ENCODE measurements at places on chromosomes 3 and 15.

DNA sequence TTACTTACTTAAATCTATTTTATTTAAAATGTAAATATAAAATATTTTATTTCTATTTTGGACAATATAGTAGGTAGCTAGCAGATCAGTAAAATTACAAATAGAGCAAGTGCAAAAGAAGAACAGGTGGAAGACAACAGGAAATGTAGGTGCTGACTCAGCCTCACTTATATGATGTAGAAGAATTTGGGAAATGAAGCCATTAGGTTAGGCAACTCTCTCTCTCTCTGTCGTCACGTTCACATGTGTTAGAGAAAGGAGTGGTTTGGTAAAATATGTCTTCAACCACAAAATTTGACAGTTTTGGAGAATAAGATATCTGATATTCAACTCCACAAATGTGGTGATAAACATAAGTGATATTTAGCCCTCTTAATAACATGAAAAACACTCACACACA is 532.5 kb upstream of the KCNMB2 start:
- DNase-seq, result no peak

DNA sequence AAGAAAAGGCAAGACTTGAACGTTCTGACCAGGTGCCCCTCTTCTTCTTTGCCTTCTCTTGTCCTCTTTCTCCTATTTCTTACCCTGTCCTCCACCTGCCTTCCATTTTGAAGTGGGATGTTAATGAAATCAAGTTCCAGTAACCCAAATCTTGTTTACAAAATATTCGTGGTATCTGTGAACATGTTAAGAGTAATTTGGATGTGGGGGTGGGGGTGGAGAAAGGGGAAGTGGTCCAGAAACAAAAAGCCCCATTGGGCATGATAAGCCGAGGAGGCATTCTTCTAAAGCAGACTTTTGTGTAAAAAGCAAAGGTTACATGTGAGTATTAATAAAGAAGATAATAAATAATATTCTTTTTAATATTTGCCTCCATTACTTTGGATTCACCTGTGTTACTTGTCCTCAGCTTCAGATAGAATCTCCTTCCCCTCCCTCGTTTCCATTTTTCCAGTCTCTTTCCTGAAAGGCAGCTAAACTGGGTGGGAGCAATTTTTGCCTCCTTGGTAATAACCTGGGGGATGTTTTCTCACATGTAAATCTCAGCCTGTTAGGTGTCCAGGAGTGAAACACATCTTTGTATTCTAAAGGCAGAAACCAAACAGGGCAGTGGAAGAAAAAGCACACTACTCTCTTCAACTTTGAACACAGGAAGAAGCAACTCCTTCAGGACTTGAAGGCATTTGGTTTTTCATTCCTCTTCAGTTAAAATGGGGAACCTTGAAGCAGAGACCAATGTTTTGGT is 3.2 kb downstream of the CHST2 start:
- no peak for DNase-seq

GRCh38 chr3:173920386-173920785 is 522.8 kb downstream of the NLGN1 start:
- no peak for DNase-seq

GRCh38 chr3:194481525-194482195 is 5.1 kb downstream of the ATP13A3 start:
- no peak for DNase-seq

DNA sequence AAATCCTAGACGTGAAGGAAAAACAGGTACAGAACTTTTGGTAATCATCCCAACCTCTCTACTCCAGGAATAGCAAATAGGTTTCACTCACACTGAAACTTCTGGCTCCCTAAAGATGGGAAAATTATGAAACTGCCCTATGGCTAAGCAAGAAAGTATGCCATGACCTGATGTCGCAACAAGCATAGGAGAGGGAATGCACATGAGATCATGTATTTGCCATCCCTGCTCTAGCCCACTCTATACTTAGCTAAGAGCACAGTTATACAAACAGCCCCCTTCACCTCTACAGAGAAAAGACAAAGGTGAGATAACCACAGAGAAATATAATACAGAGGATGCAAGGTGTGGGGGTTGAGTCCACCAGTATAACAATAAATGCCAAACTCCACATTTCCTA is 102.7 kb downstream of the TBC1D5 start:
- no peak for DNase-seq

DNA sequence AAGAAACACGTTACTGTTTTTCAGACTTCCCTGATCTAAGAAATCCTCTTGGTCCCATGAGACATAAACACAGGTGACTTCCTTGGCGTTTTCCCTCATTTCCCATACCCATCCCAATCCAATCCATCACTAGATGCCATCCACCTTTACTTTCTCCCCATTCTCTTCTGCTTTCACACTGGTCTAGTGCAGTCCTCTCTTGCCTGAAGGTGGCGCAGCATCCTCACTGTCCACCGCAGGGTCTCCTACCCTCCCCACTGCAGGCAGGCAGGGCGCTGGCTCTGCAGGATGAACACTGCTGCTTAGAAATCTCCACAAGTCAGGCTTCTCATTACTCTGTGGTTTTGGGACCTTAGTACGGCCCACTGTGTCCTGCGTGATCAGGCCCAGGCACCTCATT is 58.2 kb downstream of the RAB7A start:
- no peak for DNase-seq

- DNase-seq, result no peak
Observed at GRCh38 chr3:59660852-59661625, 611.2 kb upstream of the CFAP20DC start.

GRCh38 chr3:149414557-149415231 is 37.2 kb upstream of the TM4SF1 start:
- DNase-seq, result no peak

DNA sequence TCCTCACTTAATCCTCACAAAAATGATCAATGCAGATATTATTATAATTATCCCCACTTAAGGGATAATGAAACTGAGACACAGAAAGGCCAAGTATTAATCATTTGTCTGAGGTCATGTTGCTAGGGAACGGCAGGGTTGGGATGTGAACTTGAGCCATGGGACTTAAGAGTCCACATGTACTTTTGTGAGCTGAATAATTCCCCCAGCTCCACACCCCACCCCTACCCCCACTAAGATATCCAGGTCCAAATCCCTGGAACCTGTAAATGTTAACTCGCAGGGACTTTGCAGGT is 290.5 kb upstream of the GADL1 start:
- no peak for DNase-seq

DNA sequence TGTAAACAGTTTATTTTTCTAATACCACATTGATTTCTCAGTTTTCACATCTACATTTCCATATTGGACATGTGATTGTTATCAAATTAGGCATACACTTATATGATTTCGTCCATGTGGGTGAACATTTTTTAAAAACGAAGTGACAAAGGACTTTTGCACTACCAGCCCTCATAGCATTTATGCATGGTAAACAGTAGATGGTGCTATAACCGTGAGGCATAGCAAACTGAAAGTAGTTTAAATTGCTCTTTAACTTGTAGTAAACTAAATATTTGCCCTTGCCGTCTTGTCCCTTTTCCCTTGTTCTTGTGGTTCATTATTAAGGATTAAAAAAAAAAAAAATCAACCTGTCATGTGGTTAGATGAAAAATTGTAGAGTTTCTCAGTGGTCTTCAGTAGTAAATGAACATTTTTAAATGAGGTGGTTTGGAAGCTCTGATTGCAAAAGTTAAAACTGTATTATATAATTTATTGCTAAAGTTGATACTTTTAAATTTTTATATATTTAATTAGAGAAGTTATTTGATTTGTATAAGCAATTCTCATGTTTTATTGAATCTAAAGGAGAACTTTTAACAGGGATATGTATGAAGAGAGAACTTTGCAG is 24.0 kb downstream of the STX19 start:
- DNase-seq, result no peak

Measured in activated naive CD8-positive, alpha-beta T cell treated with anti-CD3 and anti-CD28 coated beads, Interleukin-2, amount 50 U/mL, for 16 hours (primary cell).